ENCODE measurements at places on chromosomes 7 and 10.

- no peak for DNase-seq
Observed at GRCh38 chr7:148334959-148335577, 255.5 kb upstream of the C7orf33 start.

- no peak for DNase-seq
Observed at GRCh38 chr10:69960988-69961880, 91.4 kb upstream of the MACROH2A2 start.

DNA sequence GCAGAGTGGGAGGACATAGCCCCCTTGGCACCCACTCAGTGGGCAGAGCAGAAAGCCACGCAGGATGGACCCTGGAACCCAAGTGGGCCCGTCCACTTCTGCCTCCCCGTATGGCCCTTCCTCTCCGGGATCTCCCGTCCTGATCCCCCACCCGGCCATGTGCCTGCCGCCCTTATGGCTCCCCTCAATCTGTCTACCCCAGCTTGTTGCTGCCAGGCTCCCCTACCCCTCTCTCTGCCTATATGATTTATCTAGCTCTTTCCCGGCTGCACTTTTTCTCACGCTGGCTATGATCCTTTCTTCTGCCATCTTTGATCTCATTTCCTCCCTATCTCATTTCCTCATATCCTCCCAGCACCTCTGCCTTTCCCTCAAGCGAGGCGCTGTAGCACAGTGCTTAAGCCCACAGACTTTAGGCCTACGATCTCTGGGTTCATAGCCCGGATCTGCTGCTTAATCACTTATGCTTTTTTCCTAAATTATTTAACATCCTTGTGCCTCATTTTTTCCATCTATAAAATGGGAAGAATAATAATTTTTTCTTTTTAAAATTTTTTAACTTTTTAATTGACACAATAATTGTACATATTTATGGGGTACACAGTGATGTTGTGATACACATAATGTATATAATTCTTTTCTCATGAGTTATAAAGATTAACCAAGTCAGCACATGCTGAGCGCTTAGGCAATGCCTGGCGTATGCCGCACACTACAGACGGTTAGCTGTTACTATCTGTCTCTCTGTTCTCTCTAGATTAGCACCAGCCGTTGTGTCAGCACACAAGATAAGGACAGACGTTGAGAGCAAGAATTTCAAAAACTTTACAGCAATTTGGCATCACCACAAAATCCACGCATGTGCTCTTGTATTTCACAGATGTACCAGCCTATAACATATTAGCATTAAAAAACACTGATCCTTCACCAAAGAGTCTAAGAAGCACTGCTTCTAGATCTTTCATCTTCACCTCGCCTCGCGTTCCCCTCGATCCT lies 18.1 kb downstream of the KCNH2 start:
- no peak for DNase-seq

GRCh38 chr7:113008755-113009154 lies 77.9 kb downstream of the GPR85 start:
- DNase-seq, result no peak

DNA sequence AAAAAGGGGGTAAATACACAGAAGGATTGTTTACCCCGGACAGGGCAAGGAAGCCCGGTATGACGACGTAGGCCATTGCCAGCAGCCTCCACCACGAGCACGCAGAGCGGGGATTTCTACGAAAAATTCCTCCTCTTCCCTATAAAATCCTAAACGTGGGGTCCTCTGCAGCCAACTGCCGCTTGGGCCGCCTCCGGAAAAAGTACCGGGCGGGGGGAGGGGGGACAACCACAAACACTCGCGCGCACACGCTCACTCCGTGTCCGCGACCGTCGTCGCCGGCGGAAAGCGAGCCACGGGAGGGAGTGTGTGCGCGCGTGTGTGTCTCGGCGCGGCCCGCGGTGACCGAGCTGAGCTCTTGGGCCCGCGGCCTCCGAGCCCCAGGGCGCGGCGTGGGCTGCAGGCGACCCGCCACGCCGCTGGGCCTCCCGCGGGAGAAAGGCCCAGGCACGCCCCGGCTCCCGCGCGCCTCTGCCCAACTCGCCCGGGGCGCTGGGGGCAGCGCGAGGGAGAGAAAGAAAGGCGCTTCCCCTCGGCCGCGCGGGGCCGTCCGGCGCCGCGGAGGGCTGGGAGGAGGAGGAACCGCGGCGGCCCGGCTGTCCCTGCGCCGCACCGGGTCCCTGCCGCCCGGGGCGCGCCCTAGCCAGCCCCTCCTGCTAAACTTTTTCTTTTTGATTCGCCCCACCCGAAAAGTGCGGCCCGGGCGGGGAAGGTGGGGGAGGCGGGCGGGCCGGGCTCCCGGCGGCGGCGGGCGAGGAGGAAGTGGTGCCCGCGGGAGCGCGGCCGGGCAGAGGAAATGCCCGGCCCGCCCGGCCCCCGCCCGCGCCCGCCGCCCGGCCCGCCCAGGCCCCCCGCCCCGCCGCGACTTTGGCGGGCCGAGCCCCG lies 1.5 kb downstream of the CTBP2 start:
- DNase-seq, result peak; percentile 81

- DNase-seq, result no peak
Observed at GRCh38 chr10:17290226-17290625, 62.2 kb downstream of the VIM start.

DNA sequence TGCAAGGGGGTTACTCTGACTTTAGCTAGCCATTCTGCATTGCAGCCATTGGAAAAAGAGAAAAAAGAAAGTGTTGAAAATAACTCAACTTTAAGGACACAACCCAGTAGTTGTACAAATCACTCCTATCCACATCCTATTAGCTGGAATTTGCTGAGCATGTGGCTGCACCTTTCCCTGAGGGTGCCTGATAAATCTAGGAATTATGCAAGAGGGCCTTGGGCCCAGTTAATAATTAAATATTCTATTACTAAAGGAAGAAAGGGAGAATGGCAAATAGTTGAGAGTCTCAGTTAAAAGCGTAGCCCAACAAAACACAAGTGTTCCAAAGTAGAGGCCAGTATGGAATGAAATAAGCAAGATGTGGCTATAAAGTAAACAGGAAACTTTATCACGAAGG lies 200.9 kb upstream of the CNTNAP2 start:
- no peak for DNase-seq

DNA sequence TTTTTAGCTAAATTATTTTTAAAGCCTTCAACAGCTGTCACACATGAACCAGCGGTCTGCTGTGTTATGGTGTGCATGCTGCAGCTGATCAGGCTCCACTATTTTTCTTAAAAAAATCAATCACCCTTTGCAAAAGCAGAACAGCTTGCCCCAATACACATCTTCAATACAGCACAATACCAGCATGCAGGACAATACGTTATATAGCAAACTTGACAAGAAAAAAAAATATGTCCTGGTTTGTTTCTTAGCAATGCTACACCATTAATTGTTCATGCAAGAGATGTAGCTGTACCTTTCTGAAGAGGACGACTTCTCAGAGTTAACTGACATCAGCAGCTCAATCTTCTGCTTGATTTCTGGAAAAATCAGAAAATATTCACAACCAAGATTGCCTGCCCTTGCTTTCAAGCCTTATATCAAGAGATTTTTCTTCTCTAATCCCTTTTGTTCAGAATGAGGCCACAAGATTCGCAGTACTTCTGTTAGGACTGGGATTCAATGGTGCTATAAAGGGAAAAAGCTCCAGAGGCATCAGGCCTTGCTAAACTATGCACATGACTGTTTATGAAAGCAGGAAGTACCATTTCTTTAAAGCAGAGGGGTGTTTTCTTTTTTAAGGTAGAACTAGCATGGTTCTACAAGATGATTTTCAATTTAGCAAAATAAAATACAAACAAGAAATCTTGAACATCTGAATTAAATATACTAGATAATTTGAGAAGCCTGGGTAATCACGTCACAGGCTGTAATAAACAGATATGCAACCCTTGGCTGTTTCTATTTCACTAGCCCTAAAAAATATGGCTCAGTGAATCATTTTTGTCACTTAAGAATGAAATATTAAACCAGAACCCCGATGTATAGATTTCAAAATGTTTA lies 120.0 kb downstream of the SRPK2 start:
- DNase-seq, result peak; percentile 78

DNA sequence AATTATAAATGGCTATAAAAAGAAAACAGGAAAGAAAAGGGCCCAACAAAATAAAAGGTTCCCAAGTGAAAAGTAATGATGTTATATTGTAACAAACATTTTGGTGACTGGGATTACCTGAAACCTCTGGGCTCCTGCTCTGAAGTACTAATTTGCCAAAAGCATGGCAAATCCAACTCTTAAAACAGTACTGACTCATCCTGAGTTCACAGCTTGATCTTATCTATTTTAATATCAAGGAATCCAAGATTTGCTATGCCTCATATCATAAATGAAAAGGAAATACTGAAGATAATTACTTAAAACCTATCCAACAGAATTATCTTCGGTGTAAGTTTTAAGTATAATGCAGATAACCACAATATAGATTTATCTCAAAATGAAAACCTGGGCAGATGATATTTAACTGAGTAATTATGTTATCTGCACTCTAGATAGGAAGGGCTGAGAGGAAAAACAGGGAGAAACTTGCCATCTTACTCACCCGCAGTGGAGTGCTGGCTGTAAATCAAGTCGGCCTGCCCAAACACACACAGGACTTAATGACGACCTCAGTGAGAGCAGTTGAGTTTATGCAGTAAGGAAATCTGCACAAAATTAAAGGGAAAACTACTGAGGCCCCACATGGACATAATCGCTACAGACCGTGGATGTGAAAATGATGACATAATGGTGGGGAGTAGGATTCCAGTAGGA lies 48.4 kb downstream of the MPP7 start:
- no peak for DNase-seq

All from midbrain (tissue), 1 donor.